ENCODE measurements at places on chromosomes 1 and 21.

DNA sequence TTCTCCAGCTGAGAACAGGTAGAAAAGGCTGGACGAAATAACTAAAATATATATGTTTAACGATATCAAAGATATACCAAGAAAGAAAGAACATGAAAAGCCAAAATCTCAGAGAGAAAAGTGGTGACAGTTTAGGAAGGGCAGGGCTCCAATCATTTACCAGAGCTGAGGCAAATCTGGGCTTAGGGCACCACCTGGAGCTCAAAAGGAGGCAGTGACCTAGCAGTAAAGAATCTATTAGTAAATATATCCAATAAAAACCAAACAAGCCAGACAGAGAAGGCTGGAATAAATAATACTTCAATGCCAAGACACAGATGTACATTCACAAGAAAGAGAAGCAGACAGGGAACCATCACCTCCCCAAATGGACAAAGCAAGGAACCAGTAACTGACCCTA, 43.5 kb downstream of the CHIA start:
- DNase-seq, result peak; percentile 27

- DNase-seq, result no peak
Observed at GRCh38 chr21:42254651-42255601, 36.0 kb downstream of the ABCG1 start.

DNA sequence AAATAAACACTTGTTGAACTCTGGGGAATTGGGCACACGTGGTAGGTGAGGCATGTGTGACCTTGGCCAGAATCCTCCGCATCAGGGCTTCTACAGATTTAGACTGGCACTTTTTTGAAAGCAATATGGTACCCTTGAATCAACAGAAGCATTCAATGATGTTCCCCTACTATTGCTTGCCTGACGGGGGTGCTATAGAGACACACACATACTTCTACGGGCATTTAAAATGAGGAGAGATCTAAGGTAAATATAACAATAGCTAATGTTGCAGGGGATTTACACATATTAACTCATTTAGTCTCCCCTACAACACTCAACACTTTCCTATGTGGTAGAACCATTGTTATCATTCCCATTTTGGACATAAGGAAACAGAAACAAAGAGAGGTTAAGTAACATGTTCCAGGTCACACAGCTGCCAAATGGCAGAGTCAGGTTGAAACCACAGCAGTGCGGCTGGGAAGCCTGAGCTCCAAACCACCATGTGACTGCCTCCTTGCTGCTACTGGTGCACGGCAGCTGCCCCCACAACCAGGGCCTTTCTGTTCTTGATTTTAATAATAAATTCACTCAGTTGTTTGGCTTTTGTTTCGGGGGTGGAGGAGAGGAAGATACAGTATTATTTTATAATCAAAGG, 147.4 kb downstream of the ZNF281 start:
- DNase-seq, result no peak

GRCh38 chr1:3018051-3018471, 3.2 kb upstream of the ACTRT2 start:
- DNase-seq, result no peak

- DNase-seq, result no peak
Observed at GRCh38 chr1:246599315-246599714, 33.1 kb downstream of the CNST start.

- DNase-seq, result no peak
Observed at GRCh38 chr1:203914292-203914691, 52.9 kb downstream of the SNRPE start.

DNA sequence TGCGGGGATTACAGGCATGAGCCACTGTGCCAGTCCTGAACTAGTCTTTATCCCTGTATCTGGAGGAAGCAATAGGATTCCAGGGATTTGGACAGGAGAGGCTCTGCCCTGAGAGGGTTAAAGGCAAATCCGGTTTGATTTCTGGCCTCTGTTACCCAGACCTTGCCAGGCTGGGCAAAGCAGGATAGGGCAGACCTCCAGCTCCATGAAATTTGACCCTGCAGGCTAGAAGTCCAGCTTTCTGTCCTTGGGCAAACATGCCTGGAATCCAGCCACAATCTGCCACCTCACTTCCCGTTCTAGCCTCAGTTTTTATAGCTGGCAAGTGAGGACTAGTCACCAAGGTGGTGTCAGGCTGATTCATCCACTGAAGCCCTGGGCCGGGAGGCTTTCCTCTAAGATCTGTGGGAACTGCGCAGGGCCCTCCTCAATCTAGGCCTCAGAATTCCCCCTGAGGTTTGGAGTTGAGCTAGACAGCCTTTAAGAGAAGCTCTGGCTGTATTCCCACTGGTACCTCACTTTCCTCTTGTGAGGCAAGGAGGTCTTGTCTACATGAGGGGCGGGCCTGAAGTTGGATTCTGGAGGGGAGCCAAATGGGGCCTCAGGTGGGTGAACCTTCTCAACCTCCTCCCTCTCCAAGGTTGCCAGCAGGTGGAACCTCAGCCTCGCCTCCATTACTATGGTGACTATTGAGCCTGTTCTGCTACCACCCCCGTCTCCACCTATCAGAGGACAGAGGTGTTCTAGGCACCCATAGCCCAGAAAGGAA, 7.0 kb upstream of the P3R3URF start:
- peak; percentile 88 for DNase-seq

DNA sequence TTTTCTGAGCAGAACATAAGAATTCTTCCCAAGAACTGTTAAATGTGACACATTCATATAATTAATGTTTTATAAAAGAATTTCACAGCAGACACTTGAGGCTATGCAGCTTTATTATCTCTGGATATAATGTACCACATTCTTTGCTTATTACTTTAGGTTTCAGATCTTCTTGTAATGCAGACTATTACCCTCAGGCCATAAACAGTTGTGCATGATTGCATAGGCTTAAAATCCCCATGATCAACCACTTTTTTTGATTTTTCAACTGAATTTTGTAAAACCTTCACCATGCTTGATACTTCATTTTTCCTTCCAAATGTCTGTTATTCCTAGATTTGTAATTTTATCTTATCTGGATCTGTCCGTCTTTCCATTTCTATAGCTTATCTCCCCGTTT, 1355.7 kb downstream of the BRINP3 start:
- no peak for DNase-seq

DNA sequence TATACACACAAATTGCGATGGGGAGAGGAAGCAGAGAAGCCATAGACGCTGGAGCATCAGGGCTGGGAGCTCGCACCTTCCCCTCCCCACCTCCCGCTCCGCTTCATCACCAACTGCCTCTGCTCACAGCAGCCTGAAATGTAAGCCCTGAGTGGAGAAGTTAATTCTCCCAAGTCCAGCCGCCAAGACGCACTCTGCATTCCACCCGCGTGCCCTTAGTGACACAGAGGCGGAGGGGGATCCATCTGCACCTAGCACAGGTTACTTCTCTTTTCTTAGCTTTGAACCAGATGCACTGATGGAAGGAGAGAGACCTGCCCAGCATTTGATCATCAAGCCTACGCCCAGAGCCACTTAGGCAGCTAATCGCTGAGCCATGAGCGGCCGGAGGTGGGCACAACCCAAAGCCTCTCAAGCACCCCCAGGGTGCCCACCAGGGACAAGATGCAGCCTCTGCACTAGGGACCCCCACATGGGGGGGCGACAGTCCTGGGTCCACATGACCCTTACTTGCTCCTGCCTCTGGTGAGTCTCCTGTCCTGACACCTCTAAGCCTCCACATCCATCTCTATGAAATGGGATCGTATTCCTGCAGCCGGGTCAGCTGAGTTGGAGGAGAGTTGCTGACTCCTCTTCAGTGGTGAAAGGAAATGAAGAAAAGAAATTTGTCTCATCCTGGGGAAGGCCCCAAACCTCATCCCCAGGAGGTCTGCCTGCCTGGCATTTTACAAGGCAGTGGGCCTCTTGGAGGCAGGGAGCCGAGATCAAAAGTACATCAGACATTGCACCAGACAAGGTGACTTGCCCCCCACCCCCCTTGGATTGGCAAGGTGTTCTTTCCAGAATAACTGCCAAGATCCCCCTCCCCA, 316.2 kb downstream of the MATN1 start:
- DNase-seq, result no peak

Data from SHP77 (cell line).